ENCODE measurements at places on chromosomes 3 and 15.

GRCh38 chr15:86060674-86061073 is 19.0 kb upstream of the AGBL1 start:
- DNase-seq, result no peak

DNA sequence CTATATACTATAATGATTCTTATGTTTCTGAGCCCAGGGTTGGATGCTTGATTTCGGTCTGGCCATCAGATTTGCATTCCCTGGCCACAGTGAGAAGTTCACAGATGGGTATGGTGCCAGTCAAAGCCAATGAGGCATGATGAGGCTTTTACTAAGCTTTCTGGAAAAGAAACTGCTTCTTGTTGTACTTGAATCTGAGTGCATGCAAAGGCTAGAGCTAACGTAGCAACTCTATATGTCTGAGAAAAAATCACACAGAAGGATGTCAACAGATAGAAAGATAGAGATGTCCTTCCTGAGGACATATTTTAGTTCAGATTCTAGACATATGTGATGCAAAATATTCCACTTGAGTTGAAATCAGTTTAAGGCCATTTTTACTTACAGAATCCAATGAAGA is 608.1 kb downstream of the ROBO1 start:
- DNase-seq, result no peak

- DNase-seq, result no peak
Measured at GRCh38 chr15:78112551-78112950, 18.7 kb downstream of the CIB2 start.

- no peak for DNase-seq
Measured at GRCh38 chr3:134704556-134704955, 53.7 kb upstream of the KY start.

DNA sequence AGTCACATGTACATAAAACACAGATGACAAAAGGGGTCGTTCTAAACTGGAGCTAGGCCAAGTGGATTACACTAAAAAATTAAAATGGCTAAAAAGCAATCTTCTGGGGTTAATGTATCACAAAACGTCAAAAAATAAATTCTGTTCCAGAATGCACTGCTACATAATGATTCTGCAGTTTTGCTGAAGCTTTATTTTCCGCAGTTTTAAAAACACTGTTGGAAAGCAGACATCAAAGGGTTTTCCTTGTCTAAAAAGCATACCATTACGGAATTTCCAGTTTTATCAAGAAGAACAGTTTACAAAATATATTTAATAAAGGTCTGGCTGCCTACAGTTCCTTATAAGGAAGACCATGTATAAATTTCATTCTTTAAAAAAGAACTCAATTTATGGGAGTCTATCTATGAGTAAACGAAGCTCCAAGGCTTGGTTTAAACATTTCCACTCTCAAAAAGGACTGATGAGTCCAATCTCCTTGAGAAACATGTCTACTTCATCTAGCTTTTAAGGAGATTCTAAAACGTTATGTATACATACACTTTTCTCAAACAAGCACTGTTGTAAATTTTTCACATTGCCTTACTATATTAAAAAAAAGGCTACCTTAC is 1.3 kb downstream of the DMXL2 start:
- no peak for DNase-seq

DNA sequence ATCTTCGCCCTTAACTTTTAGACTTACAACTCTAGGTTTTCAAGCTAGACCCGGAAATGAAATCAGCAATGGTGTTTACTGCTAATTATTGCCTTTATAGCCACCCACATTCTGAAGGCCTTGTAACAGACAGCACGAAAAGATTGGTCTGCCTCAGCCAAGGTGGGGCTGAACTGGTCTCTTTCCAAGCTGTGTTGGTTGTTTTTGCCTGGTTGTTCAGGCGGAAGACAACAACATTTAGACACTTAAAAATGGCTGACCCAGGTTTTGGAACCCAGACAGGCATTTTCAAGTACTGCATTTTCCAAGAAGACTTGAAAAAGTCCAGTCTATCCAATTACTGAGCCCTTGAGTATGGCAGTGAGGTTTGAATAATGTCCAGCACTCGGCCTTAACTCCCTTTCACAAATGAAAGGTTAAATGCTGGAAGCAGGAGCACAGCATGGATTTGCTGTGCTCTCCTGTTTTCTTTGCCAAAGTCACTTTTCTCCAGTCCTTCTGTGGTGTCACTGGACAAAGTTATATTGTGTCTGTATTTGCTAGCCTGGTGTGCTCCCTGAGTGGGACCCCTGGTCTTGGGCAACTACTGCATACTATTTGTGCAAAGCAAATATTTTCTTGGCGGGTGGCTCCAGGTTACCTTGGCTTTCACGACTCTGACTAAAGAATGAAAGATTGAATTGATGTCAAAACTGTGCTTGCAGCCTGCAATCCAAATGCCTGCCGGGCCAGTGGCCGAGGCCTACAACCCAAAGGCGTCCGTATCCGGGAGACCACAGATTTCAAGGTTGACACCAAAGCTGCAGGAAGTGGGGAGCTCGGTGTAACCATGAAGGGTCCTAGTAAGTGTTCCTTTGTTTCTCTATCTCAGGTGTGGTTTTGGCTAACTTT is 93.5 kb downstream of the FLNB start:
- no peak for DNase-seq

DNA sequence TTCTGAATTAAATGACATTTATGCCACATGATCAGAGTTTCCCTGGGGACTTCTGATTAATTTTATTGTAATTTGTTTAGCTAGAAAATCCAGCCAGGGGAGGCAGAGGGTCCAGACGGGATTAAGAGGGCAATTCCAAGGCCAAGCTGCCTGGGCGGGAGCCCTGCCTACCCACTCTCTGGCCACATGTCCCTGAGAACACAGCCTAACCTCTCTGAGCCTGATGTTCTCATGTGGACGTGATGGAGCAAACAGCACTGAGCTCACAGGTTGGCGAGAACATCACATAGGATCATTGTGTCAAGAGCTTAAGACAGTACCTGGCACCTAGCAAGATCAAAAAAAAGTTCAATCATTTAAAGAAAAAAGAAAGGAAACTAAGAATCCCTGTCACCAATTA is 1.0 kb downstream of the LRRC2 start:
- DNase-seq, result no peak

DNA sequence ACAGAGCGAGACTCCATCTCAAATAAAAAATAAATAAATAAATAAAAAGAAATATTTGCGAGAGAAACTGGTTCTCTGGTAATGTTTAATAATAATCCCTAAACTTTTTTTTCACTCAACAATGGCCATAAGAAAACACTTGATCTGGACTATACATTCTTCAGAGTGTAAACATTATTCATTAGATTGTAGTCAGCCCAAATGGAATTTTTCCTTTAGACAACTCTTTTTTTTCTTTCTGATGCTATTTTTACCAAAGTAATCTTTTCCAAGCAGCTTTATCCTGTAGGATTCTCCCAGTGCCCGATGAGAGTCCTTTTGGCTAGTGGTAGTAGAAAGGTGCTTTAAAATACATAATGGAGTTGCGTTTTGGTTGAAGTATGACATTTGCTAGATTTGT is 90.4 kb downstream of the NEDD4 start:
- no peak for DNase-seq

- DNase-seq, result no peak
Measured at GRCh38 chr3:123032057-123032456, 4.5 kb upstream of the SEMA5B start.

- no peak for DNase-seq
Measured at GRCh38 chr3:37811625-37812498, 49.8 kb upstream of the CTDSPL start.

DNA sequence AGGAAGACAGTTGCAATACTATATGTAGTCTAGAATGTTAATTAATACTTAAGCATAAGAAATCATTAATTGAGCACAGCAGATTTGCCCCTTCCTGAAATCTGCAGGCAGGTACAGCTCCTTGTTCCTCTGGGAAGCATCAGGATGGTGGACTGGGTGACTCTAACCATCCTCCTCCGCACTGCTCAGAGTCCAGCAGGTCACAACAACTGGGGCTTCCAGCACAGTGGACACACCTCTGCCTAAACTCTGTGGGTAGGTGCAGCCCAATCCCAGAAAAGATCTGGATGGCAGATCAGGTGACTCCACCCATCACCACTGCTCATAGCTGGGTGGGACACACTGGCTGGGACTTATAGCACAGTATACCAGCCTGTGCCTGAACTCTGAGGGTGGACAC is 189.9 kb upstream of the TMCO5A start:
- DNase-seq, result no peak

DNA sequence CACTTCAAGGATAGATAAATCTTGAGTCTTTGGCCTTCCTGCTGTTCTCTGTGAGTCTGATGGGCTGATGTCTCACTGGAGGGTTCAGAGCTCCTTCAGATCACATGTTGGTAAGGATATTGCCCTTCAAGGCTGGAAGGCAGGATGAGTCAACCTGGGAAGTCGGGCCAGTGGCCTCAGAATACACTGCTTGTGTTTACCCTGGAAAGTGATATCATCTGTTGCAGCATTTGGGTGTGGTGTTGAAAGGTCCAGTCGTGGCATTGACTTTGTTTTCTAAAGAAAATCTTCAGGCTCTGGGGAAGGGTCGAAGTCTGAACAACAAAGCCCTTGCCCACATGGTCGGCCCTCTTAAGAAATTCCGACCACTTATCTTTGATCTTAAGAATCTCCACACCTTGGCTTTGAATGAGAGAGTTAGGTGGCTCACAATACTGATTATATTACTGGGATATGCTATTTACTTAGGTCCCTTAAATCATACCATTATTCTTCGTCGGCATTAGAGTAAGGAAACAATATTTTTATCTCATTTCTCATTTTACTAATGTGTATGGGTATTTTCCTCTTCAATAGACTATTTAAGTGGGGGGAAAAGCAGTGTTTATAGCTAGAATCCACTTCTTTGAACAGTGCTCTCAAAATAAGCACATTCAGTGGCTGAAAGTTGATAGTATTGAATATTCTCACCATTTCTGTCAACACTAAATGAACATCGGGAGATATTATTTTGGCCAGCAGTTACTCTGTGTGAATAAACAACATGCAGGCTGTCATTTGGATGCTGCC is 303.9 kb upstream of the RASGRP1 start:
- no peak for DNase-seq

- DNase-seq, result no peak
Measured at GRCh38 chr15:68616397-68616796, 37.6 kb downstream of the CORO2B start.

- no peak for DNase-seq
Measured at GRCh38 chr3:72488738-72489035, 359.6 kb downstream of the SHQ1 start.

GRCh38 chr3:3134750-3135448 is 8.2 kb downstream of the TRNT1 start:
- DNase-seq, result no peak

Measured in NCI-H1694 (cell line).